Panc1 (cell line): ENCODE measurements at places on chromosomes 16 and 17.
A peak's percentile ranks its signal among the peaks of the same experiment; 100 is the strongest.

- H3K27ac ChIP-seq = no peak overlapping the region
- H3K27me3 ChIP-seq = no peaks in the 10 kb centered on the region
- DNase-seq = no peak
- H3K4me3 ChIP-seq = no peak overlapping the region
- H3K36me3 ChIP-seq = no peaks in the 10 kb centered on the region
Observed at GRCh38 chr17:34012709-34013375, 242.2 kb upstream of the CCL2 start.

- no peak overlapping the region for H3K27ac ChIP-seq
- no peak overlapping the region for H3K4me3 ChIP-seq
- no peak for DNase-seq
Observed at GRCh38 chr17:705863-706262, 8.8 kb downstream of the VPS53 start.

DNA sequence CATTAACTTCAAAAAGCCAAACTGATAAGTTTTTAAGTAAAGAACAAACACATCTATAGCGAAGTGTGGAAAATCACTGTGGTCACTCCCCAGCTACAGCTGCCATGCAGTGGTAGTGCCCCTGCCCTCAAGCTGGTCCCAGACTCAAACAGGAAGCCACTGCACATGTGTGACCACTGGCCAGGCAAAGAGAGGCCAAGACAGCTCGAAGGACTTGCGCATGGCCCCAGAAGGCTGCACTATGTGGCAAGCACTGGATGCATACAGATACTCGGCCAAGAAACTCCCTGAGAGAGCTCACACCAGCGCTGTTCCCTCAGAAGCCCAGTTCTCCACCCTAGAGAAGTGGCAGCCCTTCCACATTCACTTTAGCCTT is 82.4 kb downstream of the ANKRD11 start:
- H3K36me3 ChIP-seq = no peaks in the 10 kb centered on the region
- DNase-seq = no peak
- no peak overlapping the region for H3K4me3 ChIP-seq
- no peaks in the 10 kb centered on the region for H3K27me3 ChIP-seq
- peaks cover 75% of the 10 kb centered on the region for H3K4me1 ChIP-seq

DNA sequence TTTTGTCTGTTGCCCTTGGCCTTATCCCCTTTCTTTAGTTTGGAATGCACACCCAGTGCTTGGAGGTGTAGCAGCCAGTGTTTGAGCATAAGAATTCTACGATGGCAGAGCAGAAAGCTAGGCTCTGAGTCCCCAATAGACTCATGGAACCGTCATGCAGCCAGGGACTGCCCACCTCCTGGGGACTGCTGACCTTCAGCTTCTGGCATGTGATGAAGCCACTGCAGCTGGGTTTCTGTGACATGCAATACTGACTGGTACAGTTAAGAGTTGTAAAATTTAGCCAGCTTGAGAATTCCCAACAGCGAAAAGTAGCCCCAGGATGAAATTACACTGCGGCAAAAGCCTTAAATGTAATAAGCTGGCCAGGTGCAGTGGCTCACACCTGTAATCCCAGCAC is 9.0 kb upstream of the MAP3K14 start:
- peak overlapping the region; percentile 77; the same call in 1 of the 2 replicates for H3K27ac ChIP-seq
- DNase-seq = no peak
- H3K36me3 ChIP-seq = no peaks in the 10 kb centered on the region
- no peak overlapping the region for H3K4me3 ChIP-seq

GRCh38 chr16:15899538-15900100 is 11.2 kb upstream of the CEP20 start:
- peak; percentile 92 for DNase-seq
- no peaks in the 10 kb centered on the region for H3K36me3 ChIP-seq
- H3K4me1 ChIP-seq = peaks cover 29% of the 10 kb centered on the region
- no peaks in the 10 kb centered on the region for H3K27me3 ChIP-seq
- peak overlapping the region; percentile 80 for H3K27ac ChIP-seq

DNA sequence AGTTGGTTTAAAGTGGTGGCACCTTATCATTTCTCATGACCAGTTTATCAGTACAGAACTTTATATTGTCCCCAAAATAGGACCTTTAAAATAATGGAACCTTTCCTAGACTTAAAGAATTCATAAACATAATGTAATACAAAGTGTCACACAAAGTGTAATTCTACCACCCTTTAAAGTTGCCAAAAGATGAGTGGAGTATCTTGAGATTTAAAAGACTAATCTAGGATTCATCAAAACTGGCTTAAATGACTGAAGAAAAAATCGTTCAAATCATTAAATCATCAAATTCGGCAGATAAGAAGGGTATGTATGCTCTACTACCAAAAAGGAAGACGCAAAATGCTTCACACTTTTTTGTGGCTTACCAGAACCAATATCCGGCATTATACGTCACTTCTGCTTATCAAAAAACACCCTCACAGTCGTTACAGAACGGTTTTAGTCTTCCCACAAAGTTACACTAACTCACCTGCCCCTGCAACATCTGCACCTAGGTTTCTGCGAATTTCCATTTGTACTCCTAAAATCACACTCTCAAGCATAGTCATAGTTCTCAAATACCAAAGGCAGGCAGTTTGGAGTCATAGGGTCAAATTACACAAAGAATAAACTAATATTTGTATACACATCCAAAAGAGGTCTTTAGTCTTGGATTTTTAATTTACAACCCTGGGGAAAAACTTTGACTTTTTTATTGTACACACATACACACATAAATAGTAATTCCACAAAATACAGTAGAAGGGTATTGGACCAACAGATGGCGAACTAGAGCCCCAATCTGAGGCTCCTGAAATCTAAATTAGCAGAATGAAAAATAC is 1.4 kb upstream of the KANSL1 start:
- H3K4me1 ChIP-seq = peaks cover 35% of the 10 kb centered on the region
- H3K36me3 ChIP-seq = peaks cover 9% of the 10 kb centered on the region; the same call in 1 of the 2 replicates
- peak overlapping the region; percentile 87 for H3K4me3 ChIP-seq
- H3K27me3 ChIP-seq = no peaks in the 10 kb centered on the region
- peak; percentile 30 for DNase-seq

- no peaks in the 10 kb centered on the region for H3K36me3 ChIP-seq
- no peak for DNase-seq
- no peak overlapping the region for H3K27ac ChIP-seq
- no peaks in the 10 kb centered on the region for H3K4me1 ChIP-seq
- no peak overlapping the region for H3K4me3 ChIP-seq
Observed at GRCh38 chr17:65389949-65390348, 171.5 kb downstream of the AXIN2 start.

DNA sequence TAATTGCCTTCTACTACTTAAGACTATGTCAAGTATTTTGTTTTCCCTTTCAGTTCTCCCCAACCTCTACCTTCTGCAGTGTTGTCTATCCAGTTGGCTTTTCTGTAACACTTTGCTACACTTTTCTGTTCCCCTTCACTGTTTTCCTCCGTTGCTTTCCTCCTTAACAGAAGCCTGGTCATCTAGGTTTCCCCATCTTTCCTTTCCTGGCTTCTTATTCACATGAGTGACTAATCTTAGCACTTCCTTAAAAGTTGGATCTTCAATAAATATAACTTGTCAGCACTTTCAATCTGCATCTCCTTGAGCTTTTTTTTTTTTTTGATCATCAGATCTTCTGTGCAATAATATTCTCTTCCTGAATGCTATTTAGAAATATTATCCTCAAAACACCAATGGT is 2.8 kb upstream of the SLFN11 start:
- peak overlapping the region; percentile 60; the same call in 1 of the 2 replicates for H3K27ac ChIP-seq
- peaks cover 4% of the 10 kb centered on the region for H3K4me1 ChIP-seq
- no peaks in the 10 kb centered on the region for H3K36me3 ChIP-seq
- DNase-seq = no peak

DNA sequence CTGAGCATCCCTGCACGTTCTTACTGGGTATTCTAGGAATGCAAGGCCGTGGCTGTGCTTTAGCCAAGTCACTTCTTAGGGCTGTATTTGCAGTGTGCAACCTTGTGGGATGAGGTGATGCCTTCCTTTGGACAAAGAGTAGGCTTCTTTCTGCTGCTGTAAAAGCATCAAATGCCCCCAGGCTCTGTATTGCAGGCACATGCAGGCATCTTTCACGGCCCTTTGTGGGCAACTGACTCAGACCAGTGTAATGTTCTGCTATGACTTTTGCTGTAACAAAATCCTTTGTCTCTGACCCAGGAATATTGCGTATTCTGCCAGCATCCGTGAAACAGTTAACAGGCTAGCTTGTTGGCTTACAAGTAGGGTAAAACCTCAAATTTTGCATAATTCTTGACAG is 30.9 kb upstream of the GCSH start:
- H3K27ac ChIP-seq = no peak overlapping the region
- H3K4me3 ChIP-seq = no peak overlapping the region
- no peaks in the 10 kb centered on the region for H3K27me3 ChIP-seq
- DNase-seq = no peak
- no peaks in the 10 kb centered on the region for H3K4me1 ChIP-seq
- no peaks in the 10 kb centered on the region for H3K36me3 ChIP-seq

- H3K4me1 ChIP-seq = no peaks in the 10 kb centered on the region
- H3K27me3 ChIP-seq = no peaks in the 10 kb centered on the region
- H3K36me3 ChIP-seq = no peaks in the 10 kb centered on the region
- no peak overlapping the region for H3K4me3 ChIP-seq
Observed at GRCh38 chr16:47939680-47940079, 216.1 kb downstream of the ABCC12 start.

GRCh38 chr16:28863929-28864793 is 518 bp downstream of the SH2B1 start:
- peak overlapping the region; percentile 97 for H3K27ac ChIP-seq
- H3K4me1 ChIP-seq = peaks cover 10% of the 10 kb centered on the region
- DNase-seq = no peak
- H3K27me3 ChIP-seq = no peaks in the 10 kb centered on the region

GRCh38 chr17:70564006-70564620 is 394.8 kb downstream of the KCNJ2 start:
- H3K4me3 ChIP-seq = no peak overlapping the region
- H3K27ac ChIP-seq = no peak overlapping the region
- H3K27me3 ChIP-seq = no peaks in the 10 kb centered on the region
- H3K4me1 ChIP-seq = no peaks in the 10 kb centered on the region
- H3K36me3 ChIP-seq = no peaks in the 10 kb centered on the region
- DNase-seq = no peak

- no peaks in the 10 kb centered on the region for H3K4me1 ChIP-seq
- H3K27ac ChIP-seq = no peak overlapping the region
- DNase-seq = no peak
- H3K4me3 ChIP-seq = no peak overlapping the region
- no peaks in the 10 kb centered on the region for H3K27me3 ChIP-seq
- no peaks in the 10 kb centered on the region for H3K36me3 ChIP-seq
Observed at GRCh38 chr16:87327798-87328495, 10.8 kb upstream of the C16orf95 start.

- H3K27me3 ChIP-seq = no peaks in the 10 kb centered on the region
- DNase-seq = no peak
- no peaks in the 10 kb centered on the region for H3K4me1 ChIP-seq
- no peaks in the 10 kb centered on the region for H3K36me3 ChIP-seq
Observed at GRCh38 chr17:57726213-57726790, 18.8 kb downstream of the CCDC182 start.
